GM12864 (cell line): ENCODE measurements at places on chromosomes 4 and X.

DNA sequence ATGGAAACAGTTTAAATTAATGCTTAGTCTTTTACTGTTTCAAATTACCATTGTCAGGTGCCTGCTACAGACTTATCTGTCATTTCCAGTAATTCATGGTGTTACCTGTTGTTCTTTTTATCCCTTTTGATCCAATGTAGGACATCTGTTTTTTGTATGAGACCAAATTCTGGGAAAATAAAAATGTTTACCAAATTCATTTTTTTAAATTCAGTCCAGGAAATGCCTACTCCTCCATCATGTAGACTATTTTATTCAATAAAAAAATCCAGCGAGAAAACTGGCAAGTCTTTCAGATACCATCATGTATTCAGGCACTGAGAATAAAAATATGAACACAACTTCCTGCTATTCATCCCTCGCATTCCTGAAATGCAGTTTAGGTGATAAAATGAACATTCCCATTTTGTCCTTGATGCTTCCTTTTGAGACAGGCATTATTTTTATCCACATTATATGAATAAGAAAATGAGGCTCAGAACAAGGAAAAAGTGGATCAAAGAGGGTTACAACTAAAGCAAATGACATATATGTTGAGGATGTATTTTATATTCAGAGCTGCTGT is 584.2 kb downstream of the SPRY1 start:
- DNase-seq: no peak

DNA sequence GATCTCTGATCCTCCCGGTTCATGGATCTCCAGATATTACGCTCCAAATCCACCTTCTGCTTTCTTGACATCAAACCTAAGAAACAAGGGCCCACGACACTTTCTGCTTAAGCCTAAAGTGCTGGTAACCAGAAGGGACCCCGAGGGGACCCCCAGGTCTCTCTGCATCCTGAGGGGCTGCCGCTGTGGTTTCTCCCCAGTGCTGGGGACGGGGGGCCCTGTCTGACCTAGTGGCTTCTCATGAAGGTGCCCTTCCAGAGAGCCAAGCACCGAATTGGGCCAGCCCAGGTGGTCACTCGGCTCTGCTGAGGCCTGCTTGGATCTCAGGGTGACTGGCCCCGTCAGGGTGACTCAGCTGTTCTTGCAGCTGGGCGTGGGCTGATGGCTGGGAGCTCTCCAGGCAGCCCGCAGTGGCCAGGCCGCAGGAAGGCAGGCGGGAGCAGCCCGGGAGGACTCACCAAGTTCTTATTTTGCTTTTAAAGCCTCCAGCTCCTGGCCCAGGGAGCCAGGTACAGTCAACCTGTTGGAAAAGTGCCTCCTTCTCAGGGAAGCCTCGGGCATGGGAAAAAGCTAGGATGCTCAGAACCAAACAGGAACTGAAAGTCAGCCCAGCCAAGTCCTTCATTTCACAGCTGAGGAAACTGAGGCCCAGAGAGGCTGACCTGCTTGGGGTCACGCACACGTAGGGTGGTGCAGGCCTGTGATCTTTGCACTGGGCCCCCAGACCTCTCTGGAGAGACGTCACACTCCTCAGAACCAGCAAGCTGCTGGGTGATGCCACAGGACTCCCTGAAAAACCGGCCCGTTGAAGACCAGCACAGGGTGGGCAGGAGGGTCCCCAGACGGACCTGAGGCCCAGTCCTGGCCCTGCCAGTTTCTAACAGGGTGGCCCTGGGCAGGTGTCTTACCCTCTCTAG is 16.7 kb downstream of the BLOC1S4 start:
- DNase-seq: no peak

DNA sequence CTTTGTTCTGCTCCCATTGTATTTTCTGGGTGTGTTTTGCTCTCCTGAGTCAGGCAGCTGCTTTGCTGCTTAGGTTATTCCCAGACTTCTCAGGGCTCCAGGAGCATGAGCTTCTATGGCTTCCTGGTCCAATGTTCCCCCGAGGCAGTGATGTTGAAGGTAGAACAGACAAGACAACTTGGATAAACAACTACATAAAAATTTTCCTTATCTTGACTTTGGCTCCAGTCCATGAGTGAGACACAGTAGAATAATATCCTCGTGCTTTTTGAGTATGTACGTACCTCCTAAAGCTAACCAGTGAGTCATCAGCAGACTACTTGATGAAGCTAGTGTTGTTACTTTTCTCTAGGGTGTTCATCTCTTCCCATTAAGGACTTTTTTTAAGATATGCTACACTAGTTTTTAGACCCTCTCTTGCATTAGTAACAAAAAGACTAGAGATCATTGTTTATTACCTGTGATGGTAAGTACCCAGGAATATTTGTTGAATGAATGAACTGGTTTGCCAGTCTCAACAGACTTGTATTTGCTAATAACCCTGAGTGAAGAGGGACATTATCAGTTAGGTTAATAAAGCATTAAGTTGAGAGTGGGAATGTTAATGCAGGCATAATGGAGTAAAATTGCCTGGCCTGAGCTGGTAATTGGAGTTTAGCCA is 131.9 kb downstream of the FHIP1A start:
- no peak for DNase-seq

GRCh38 chr4:24836661-24837242 is 41.4 kb downstream of the SOD3 start:
- DNase-seq: no peak

- no peak for DNase-seq
These were observed at the start of gene SH3TC1 for GRCh38 chr4:8198906-8199593. SH3TC1 (plus strand) TSS chr4:8199290; CDS start chr4:8205195, 5,905 bp downstream.

DNA sequence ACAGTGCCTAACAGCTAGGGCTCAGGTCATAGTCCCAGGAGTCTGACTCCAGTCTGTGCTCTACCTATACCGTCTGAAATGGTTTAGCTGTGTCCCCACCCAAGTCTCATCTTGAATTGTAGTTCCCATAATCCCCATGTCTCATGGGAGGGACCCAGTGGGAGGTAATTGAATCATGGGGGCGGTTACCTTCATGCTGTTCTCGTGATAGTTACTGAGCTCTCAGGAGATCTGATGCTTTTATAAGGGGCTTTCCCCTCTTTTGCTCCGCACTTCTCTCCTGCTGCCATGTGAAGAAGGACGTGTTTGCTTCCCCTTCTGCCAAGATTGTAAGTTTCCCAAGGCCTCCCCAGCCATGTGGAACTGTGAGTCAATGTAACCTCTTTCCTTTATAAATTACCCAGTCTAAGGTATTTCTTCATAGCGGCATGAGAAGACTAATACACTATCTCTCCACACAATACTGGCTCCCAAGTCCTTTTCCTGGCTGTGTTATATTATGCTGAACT is 110.8 kb downstream of the AFAP1 start:
- DNase-seq: no peak

DNA sequence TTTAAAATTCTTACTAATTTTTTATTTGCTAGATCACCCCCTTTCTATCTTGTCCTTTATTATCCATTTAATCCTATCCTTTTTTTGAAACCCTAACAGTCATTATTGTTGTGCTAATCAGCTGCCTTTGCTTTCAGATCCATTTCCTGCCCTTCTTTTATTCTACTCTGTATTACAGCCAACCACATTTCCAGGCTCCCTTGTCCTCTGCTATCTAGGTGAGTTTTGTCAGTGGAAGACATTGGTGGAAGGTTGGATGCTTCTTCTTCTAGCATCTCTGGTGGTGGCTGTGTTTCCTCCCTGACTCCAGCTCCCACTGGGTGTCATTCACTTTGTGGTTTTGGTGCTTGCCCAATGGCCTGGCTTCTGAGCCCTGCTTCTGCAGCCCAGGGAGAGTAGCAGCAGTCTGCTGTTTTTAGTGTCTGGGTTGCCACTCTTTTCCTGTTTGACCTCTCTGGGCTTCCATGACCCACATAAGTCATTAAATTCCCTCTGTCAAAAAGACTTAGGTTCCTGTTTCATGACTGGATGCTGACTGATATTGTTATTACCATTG is 225.2 kb upstream of the PGRMC2 start:
- no peak for DNase-seq

GRCh38 chr4:161642708-161643107 is 521.1 kb downstream of the FSTL5 start:
- no peak for DNase-seq

- DNase-seq: no peak
These were observed 858.4 kb upstream of the POU3F4 start for GRCh38 chrX:82649645-82650044.

DNA sequence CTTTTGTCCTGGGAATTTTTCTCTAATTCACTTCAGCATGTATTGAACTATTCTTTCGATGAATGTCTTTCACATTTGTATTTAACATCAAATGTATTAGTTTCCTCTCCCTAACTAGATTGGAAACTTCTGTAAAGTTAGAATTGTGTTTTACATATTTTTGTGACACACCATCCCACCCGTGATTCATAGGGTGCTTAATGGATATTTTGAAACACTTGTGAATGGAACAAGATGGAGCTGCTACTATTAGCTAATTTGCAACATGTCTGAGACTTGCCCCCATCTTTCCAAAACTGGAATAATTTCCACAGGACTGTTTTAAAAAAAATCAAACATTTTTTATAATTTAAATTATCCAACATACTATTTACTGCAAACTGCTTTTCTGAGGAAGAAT is 30.2 kb upstream of the GNPDA2 start:
- DNase-seq: no peak

- DNase-seq: no peak
These were observed 98.5 kb downstream of the RPA4 start for GRCh38 chrX:96982161-96982560.

DNA sequence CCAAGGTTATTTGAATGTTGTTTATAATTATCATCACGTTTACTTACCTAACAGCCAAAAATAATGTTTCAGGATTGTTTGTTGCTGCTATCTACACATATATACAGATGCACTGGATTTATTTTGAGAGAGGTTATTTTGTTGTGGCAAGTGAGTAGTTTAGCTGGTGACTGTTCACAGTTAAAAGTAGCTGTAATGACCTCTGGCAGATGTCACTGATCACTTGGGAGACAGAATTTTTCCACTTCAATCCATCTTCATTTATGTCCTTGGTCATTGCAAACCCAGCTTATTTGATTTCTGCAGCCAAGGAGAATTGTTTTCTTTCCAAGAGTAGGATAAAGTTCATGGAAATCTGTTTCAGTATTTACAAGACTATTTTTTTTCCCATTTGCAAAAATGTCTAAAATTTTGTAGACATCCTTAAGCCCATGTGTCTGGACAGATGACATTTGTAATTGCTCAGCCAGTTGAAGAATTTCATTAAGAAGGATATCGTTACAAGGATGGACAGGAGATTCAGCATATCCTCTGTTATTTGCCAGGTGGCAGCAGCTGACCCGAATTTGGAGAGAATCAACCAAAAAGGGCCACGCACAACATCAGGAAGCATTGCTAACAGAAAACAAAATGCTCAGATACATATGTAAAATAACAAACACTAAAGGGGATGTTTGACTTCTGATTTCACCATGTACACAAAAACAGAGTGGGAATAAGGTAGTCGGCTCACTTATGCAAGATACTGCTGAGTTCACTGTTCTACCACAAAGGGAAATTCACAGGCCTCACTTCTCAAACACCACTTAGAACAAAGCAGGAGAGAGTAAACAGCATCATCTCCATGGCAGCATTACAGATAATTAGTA is 64.5 kb downstream of the GPRIN3 start:
- no peak for DNase-seq

GRCh38 chr4:2406406-2406805 is 12.0 kb downstream of the ZFYVE28 start:
- no peak for DNase-seq

- no peak for DNase-seq
These were observed 59.0 kb downstream of the COX7B2 start for GRCh38 chr4:46850026-46850425.

- no peak for DNase-seq
These were observed 921.8 kb upstream of the INTU start for GRCh38 chr4:126710935-126711334.

GRCh38 chrX:47327902-47328301 is 42.5 kb upstream of the ZNF157 start:
- no peak for DNase-seq

- no peak for DNase-seq
These were observed 2.4 kb downstream of the PPEF1 start for GRCh38 chrX:18709833-18710232.

DNA sequence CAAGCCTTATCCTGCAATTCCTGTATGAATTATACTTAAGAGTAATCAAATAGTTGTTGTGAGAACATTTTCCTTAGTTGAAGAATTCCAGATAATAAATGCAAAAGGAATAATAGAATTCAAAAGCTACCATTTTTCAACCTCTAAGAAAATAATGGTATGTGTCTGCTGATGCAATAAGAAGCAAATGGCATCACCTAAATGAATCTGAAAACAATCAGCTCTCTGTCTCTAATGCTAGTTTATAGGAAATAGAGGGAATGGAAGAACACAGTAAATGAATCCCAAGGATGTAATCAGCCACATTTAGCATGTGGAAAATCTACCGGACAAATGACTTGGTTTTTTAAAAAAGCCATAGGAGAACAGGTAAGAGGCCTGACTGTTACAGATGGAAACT is 115.1 kb downstream of the DCHS2 start:
- no peak for DNase-seq

- DNase-seq: no peak
These were observed 37.0 kb downstream of the FNIP2 start for GRCh38 chr4:158805635-158806471.

GRCh38 chrX:48696909-48697727 is 584 bp downstream of the SUV39H1 start:
- no peak for DNase-seq

GRCh38 chr4:122576261-122577188 is 44.3 kb downstream of the IL21 start:
- DNase-seq: no peak

DNA sequence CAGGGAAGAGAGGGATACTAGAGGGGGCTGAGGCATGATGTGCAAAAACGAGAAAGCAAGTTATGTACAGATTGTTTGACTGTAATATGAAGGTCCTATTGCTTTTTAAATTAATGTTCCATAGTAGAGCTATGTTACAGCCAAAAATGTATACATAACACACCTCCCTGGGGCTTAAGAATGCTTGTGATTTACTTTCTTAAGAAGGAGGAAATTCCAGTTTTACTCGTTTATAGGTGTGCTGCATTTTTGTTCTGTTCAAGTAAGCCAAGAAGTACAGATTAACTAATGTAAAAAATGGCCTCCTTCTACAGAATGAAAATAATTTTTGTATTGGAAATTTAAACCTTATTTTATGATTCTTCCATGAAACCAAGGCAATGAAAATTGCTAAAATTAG is 614.4 kb upstream of the NR3C2 start:
- no peak for DNase-seq

DNA sequence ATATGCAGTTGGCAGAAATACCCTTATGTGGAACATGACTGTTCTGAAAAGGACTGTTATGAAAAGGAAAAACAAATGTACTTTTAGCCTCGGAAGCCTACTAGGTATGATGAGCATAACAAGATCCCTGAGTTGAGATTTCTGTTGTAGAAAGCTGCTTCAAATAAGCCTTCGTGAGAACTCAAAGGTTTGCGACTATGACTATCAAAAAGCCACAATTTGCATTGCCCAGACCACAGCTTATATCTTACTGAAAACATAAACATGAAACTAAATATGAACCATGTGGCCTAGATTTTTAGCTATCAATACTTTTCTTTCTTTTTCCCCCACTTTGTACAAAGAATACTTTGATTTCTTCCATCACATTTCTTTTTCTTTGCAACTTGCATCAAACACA is 398.2 kb upstream of the LCORL start:
- DNase-seq: no peak

- DNase-seq: no peak
These were observed 115.1 kb upstream of the SMIM10 start for GRCh38 chrX:134875671-134876070.
